ENCODE measurements at places on chromosomes 7 and 10.

- no peak for DNase-seq
These were observed 13.2 kb upstream of the PWWP2B start for GRCh38 chr10:132383751-132384196.

- no peak for DNase-seq
These were observed 203.1 kb downstream of the CDC14C start for GRCh38 chr7:49127359-49127913.

DNA sequence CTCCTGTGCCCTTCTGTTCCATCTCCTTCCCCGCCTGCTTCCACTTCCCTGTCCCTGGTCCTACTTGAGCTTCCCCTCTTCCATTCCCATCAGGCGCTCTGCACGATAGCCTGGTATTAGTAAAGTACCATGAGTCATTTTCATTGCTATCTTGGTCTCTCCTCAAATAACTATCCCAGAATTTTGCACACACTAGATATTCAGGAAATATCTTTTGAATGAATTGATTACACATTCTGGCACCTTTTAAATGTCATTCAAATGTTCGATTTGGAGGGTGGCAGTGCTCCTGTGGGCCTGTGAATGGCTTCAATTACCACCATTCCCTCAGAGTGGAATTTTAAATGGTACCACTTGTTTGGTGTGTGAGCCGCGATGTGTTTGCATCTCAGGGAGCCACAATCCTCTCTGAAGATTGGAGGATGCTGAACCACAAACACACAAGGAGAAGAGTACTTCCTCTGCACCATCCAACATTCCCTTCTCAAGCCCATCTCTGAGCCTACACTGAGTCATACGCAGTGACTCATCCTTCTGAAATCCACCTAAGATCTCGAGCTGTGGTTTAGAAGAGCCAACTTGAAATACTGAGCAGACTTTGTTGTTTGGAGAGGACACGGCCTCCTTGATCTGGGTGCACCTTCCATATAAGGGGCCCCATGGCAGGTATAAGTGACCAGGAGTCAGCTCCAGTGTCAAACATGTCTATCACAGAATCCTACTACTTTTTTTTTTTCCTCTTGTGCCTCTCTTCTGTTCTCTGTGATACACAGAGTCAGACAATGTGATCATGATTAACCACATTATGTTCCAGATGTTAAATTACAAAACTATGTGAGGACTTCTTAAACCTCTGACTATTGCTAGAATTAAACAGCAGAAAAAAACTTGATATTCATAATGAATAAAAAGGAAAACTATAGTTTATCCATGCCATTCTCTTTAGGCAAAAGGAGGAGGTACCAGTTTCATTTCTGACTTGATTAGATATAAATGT lies 81.9 kb downstream of the BMPER start:
- peak; percentile 33 for DNase-seq

GRCh38 chr7:12328888-12329770 lies 74.5 kb downstream of the VWDE start:
- no peak for DNase-seq

DNA sequence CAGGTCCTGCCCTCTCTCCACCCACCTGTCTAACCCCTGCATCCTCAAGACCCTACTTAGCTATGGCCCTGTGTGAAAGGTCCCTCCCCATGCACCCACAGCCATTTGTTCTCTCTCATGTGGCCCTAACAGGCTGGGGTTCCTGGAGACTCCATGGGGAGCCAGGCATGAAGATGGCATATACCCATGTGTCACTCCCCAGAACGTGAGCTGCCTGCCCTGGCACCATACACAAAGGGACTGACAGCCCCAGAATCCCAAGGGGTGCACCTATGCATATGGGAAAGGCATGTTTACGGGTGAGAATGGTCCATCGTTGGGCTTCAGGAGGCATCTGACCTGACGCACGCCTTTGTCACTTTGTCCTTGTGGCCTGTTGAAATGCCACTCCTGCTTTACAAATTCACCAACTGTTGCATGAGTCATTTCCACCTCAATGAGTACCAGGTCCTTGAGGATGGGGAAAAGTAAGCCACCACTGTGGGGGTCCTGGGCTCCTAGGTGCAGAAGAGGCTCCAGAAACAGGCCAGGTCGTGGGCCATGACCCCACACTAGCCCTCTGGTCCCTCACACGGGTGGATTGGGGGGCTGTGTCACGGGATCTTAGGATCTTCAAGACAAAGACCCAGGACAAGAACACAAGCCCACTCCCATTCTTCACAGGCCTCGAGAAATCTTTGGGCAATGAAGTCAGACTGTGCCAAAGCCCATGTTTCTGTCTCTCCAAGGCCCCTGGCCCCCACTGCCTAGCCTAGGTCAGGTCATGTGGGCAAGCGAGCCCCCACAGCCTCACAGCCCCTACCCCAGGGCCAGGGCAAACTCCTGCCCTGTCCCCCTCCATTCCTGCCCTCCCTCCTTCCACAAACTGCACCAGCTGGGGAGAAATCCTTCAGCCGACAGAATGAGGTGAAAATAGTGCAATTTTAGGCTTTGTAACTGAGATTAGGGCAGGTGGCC lies 8.6 kb downstream of the GPRIN2 start:
- no peak for DNase-seq

- no peak for DNase-seq
These were observed 275.6 kb downstream of the LHFPL3 start for GRCh38 chr7:104603957-104604356.

- DNase-seq = no peak
These were observed 23.3 kb downstream of the INHBA start for GRCh38 chr7:41679566-41679965.

- DNase-seq = no peak
These were observed 8.3 kb upstream of the WASL start for GRCh38 chr7:123757095-123757494.

DNA sequence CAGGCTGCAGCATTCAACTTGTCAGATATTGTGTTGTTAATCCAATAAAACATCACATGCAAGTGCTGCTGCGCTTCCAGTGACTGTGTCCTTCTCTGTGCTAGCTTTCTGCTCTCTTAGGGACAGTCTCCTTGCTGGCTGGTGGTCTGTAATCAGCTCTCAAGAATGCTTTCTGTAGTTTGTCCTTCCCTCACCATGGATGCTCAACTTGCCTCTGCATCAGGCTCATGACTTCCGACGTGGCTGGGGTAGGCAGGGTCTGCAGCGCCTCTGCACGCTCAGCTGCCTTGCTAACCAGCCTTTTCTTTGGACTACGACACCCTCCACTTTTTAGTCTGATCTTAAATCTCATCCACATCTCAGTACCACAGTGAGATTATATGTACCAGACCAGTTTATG lies 58.3 kb downstream of the MMRN2 start:
- no peak for DNase-seq

GRCh38 chr10:102674566-102674965 lies 30.3 kb downstream of the TRIM8 start:
- DNase-seq = no peak

DNA sequence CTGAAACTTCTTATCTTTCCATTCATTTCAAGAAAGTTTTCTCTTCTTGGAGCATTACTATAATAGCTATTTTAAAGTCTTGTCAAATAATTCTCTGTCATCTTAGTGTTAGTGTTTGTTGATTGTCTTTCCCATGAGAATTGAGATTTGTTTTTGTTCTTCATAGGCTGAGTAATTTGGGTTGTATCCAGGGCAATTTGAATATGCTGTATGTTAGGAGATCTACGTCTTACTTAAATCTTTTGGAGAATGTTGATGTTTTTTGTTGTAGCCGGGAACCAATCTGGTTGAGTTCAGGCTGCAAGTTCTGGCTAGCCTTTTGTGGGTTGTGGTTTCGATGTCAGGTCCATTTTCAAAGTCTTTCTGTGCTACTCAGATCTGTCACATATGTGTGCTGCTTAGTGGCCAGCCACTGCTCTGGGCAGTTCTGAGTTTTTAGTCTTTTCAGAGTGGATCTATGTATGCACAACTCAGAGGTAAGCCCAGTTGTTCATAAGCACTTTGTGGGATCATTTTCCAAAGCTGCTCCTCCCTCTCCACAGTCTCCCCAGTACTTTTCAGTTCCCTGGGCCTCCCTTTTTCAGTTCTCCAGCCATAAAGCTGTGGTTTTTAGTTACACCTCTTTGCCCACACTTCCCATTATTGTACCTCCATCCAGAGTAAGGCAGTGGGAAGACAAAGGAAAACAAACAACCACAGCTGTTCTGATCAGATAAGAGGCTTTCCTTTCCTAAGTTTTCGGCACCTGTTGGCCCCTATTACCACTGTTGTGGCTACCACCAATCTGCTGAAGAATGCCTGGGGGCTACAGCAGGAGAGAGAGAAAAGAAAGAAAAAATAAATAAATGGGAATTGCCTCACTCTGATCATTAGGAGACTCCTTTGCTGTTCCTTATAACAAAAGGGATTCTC lies 4.7 kb upstream of the CCNJ start:
- no peak for DNase-seq

DNA sequence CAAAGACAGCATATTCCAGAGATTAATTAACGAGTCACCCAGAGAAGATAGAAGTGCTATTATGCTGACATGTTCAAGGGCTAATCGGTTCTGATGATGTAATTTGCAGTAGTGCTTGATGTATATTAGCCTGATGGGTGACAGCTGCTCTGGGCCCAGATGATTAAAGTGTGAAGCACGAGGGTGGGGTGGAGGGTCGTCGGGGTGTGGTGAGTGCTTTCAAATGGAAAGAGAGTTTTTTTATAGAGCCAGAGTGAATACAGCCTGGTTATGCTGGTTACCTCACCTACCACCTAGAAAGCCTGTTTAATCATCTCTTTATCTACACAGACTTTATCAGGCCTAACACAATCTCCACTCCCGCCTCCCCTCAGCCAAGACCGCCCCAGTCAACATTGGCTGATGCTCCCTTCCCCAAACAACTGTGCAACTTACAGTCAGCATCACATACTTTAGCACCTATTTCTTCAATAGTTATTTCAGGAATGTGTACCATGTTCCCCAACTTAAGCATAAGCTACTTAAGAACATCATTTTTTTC lies 11.5 kb upstream of the STN1 start:
- DNase-seq = no peak

- no peak for DNase-seq
These were observed 78.4 kb upstream of the CACNA2D1 start for GRCh38 chr7:82521906-82522445.

GRCh38 chr10:94093286-94093905 lies 99.7 kb downstream of the PLCE1 start:
- DNase-seq = no peak

DNA sequence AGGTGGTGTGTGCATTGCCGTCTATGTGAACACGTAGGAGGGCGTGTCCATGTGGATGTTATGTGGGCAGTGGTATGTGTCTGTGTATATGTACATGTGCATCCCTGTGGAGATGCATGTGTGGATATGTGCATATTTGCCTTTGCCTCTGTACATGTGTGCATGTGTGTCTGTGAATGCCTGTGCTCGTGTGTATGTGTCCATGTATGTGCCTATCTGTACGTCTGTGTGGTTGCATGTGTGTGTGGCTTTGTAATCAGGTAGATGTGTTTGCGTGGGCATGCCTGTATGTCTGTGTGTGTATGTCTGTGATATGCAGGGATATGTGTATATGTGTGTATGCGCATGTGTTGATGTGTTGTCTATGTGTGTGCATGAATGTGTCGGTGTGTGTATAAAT lies 19.7 kb downstream of the ADCY1 start:
- no peak for DNase-seq

GRCh38 chr7:50588937-50589336 lies 23.7 kb upstream of the DDC start:
- no peak for DNase-seq

- DNase-seq = no peak
These were observed 79.8 kb upstream of the GHITM start for GRCh38 chr10:84059526-84059925.

DNA sequence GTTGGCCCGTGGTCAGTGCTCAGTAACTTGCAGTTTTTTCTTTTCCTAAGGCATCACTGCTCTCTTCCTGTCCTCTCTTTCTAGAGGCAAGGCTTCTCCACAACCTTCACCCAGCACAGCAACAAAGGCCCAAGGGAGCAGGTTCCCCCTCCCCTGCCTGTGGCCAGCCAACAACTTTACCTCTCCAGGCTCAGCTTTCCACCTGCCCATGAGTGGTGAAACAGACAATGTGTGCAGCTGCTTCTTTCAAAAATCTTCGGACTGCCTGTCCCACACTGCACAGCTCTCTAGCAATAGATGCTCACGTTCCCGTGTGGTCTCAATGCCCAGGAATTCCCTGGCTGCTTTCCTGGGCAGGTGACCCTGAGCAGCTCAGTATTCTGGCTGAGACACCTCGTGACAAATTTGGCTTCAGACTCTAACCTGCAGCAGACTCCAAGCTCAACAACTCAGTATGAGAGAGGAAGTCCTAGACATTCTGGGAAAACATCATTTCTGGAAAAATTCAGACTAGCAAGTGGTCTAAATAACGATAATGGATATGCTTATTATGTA lies 28.9 kb upstream of the TMEM72 start:
- no peak for DNase-seq

DNA sequence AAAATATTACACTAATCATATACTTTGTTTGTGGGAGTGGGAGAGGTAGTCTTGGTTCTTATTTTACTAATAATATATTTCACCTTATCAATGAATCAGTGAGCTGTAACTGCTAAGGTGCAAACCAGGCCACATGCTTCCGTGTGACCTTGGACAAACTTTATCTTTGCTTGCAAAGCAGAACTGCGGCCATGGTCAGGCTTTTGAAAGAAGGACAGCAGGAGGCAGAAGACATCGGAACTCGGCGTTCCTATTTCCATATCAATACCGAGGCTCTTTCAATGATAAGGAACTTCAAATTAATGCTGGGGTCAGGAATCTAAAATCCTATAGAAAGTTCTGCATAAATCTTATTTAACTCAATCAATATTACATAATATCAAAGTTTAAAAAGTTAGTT lies 491.9 kb upstream of the PFKP start:
- DNase-seq = no peak

GRCh38 chr7:26792006-26792405 lies 72.4 kb downstream of the SKAP2 start:
- DNase-seq = no peak

- no peak for DNase-seq
These were observed 7.5 kb downstream of the CPA1 start for GRCh38 chr7:130387628-130388403.

DNA sequence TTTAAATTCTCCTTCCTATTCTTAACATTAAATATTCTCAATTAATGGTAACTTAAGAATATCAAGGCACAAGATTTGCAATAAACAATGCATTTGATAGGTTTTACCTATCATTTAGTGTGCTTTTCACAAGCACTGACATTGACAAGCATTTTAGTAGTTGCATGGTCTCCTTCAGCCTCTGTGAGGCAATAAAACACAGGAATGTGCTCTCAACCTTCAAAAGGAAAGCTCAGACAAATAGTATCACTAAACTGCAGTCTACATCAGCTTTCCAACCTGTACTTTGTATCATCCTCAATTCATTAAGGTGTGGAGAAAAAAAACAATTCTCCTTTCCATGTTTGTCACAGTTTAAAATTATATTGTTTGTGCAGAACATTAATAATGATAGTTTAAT lies 51.1 kb upstream of the TSPAN13 start:
- no peak for DNase-seq

GRCh38 chr7:44373418-44373740 lies 48.0 kb upstream of the CAMK2B start:
- no peak for DNase-seq

DNA sequence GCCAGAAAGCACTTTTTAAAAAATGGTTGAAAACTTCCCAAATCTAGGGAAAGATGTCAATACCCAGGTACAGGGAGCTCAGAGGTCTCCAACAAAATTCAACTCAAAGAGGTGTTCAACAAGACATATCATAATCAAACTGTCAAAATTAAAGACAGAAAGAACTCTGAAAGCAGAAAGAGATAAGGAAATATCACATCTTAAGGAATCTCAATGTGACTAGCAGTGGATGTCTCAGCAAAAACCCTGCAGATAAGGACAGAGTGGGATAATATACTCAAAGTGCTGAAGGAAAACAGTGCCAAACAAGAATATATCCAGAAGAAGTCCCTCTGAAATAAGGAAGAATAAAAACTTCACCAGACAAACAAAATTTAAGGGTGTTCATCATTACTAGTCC lies 13.0 kb upstream of the GSTK1 start:
- DNase-seq = no peak

All from putamen (tissue), 1 donor.